ENCODE measurements at places on chromosomes 16 and 17.
A peak's percentile ranks its signal among the peaks of the same experiment; 100 is the strongest.

GRCh38 chr16:22206842-22207714 is 1.0 kb downstream of the EEF2K start:
- peak; percentile 38 for DNase-seq

- DNase-seq: no peak
Measured at GRCh38 chr17:1027044-1027443, 30.1 kb downstream of the TIMM22 start.

- no peak for DNase-seq
Measured at GRCh38 chr17:59353936-59354755, 22.7 kb downstream of the YPEL2 start.

GRCh38 chr17:36525113-36525512 is 9.6 kb downstream of the MYO19 start:
- no peak for DNase-seq
